ENCODE measurements at places on chromosomes 2 and 18. TPM values are rescaled to one million over a fixed set of nuclear protein-coding genes. Genes with fewer than 3 reads are reported as not detected.
A peak's percentile ranks its signal among the peaks of the same experiment; 100 is the strongest.

The KYNU gene
- total RNA-seq, result 0.13 TPM

The LRRTM4 gene
- 8.1 TPM for total RNA-seq

The ANKRD36 gene
- total RNA-seq, result 10.7 TPM

DNA sequence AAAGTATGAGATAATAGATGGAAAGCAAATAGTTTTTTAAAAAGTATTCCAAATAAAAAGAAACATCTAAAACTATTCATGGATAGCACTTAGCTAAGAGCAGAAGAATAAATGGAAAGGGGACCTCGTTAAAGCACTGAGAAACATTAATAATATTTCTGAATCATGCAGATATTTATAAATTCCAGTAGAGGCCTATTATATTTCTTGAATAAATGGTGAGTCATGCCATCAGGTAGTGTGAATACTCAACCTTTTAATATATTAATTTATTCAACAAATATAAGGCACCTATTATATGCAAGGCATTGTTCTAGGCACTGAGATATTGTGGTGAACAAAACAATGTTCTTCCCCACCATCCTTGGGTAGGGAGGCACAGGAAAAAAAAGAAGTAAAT, 53.8 kb downstream of the ICA1L start:
- H3K27ac ChIP-seq, result no peak overlapping the region
- H3K36me3 ChIP-seq, result no peaks in the 10 kb centered on the region
- no peaks in the 10 kb centered on the region for H3K27me3 ChIP-seq
- H3K4me1 ChIP-seq, result no peaks in the 10 kb centered on the region
- no peak for DNase-seq

GRCh38 chr2:192140236-192140839, 54.4 kb downstream of the TMEFF2 start:
- no peak overlapping the region for H3K27ac ChIP-seq
- DNase-seq, result no peak
- no peaks in the 10 kb centered on the region for H3K36me3 ChIP-seq
- H3K4me1 ChIP-seq, result 0 out of 2 replicates have a peak, but pooled peaks cover 2% of the 10 kb centered on the region

DNA sequence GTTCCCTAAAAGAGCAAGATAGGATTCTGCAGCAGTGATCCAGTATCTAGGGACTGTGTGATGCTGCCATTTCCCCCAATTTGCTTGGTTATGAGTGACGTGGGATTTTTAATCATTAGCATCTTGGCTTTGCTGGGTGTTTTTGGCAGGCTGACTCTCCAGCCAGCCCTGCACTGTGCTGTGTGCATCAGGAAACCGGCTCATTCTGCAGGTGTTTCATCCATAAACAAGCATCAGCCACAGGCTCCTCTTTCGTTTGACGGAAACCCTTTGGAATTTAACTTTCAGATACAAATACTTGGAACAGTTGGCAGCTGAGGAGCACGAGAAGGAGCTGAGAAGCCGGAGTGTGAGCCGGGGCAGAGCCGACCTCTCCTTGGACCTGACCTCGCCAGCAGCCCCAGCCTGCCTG, 135.9 kb downstream of the TPGS2 start:
- H3K27ac ChIP-seq, result no peak overlapping the region
- no peaks in the 10 kb centered on the region for H3K4me1 ChIP-seq
- H3K4me3 ChIP-seq, result no peak overlapping the region
- no peaks in the 10 kb centered on the region for H3K36me3 ChIP-seq
- H3K27me3 ChIP-seq, result no peaks in the 10 kb centered on the region
- no peak for DNase-seq

GRCh38 chr2:33042819-33043218, 96.1 kb downstream of the LTBP1 start:
- H3K27me3 ChIP-seq, result no peaks in the 10 kb centered on the region
- H3K27ac ChIP-seq, result no peak overlapping the region
- H3K4me3 ChIP-seq, result no peak overlapping the region
- no peak for DNase-seq
- H3K36me3 ChIP-seq, result no peaks in the 10 kb centered on the region

GRCh38 chr2:147348931-147349555, 495.8 kb upstream of the ACVR2A start:
- H3K27ac ChIP-seq, result no peak overlapping the region
- no peak overlapping the region for H3K4me3 ChIP-seq
- H3K4me1 ChIP-seq, result no peaks in the 10 kb centered on the region
- DNase-seq, result no peak
- H3K36me3 ChIP-seq, result no peaks in the 10 kb centered on the region
- no peaks in the 10 kb centered on the region for H3K27me3 ChIP-seq

DNA sequence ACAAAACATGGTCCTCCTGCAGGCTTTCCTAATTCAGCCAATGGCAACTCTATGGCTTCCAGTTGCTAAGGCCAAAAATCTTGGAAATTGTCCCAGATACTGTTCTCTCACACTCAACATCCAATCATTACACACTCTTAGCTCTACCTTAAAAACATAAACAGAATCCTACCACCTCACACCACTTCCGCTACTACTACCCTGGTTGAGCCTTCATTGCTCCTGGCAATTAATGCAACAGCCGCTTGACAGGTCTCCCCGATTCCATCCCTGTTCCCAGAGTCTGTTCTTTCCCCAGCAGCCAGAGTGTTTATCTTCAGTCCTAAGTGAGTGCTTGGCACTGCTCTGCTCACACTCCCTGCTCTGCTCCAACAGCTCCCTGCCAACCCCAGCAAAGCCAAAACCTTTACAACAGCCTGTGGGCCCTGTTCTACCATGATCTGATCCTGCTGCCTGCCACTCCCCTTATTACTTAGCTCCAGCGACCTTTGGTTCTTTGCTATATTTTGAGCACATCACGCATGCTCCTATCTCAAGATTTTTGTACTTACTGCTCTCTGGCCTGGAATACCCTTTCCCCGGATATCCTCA, 67.5 kb upstream of the AMMECR1L start:
- H3K36me3 ChIP-seq, result peaks cover 13% of the 10 kb centered on the region
- no peak overlapping the region for H3K27ac ChIP-seq
- no peak overlapping the region for H3K4me3 ChIP-seq
- H3K4me1 ChIP-seq, result no peaks in the 10 kb centered on the region
- no peak for DNase-seq

GRCh38 chr2:27962006-27962405, 71.5 kb downstream of the BABAM2 start:
- H3K27ac ChIP-seq, result no peak overlapping the region
- no peak for DNase-seq
- no peaks in the 10 kb centered on the region for H3K27me3 ChIP-seq
- H3K4me3 ChIP-seq, result no peak overlapping the region
- no peaks in the 10 kb centered on the region for H3K36me3 ChIP-seq
- H3K4me1 ChIP-seq, result no peaks in the 10 kb centered on the region

- H3K4me3 ChIP-seq, result no peak overlapping the region
- H3K4me1 ChIP-seq, result no peaks in the 10 kb centered on the region
- no peak overlapping the region for H3K27ac ChIP-seq
- H3K36me3 ChIP-seq, result peaks cover 21% of the 10 kb centered on the region
- no peaks in the 10 kb centered on the region for H3K27me3 ChIP-seq
Measured at GRCh38 chr2:208297961-208298360, 31.9 kb downstream of the PIKFYVE start.

GRCh38 chr2:168912901-168913369, 11.8 kb downstream of the G6PC2 start:
- H3K27ac ChIP-seq, result no peak overlapping the region
- peaks cover 17% of the 10 kb centered on the region for H3K4me1 ChIP-seq
- peak; percentile 62 for DNase-seq

GRCh38 chr2:160418853-160419252, 74.8 kb downstream of the RBMS1 start:
- no peaks in the 10 kb centered on the region for H3K27me3 ChIP-seq
- H3K4me3 ChIP-seq, result no peak overlapping the region
- H3K4me1 ChIP-seq, result peaks cover 7% of the 10 kb centered on the region
- no peaks in the 10 kb centered on the region for H3K36me3 ChIP-seq
- DNase-seq, result no peak
- no peak overlapping the region for H3K27ac ChIP-seq

DNA sequence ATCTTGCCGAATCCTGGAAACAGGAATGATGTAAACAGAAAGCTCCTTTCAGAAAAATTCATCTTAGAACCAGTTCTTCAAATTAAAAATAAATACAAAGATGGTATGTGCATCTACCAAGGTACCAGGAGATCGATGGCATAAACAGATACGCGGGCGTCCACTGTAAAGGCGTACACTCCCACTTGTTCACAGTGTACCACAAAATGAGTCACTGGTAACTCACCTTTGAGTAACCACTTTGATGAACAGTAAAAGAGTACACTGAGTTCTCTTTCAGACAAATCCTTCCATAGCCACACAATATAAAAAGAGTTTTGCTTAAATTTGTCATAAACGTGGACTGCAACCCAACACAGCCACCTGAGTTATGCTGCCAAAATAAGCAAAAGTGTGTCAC, 128.3 kb downstream of the DNER start:
- no peak overlapping the region for H3K4me3 ChIP-seq
- H3K27ac ChIP-seq, result no peak overlapping the region
- no peaks in the 10 kb centered on the region for H3K36me3 ChIP-seq
- no peak for DNase-seq
- H3K27me3 ChIP-seq, result no peaks in the 10 kb centered on the region
- H3K4me1 ChIP-seq, result no peaks in the 10 kb centered on the region

GRCh38 chr2:32976409-32977063, 29.8 kb downstream of the LTBP1 start:
- H3K36me3 ChIP-seq, result no peaks in the 10 kb centered on the region
- H3K4me1 ChIP-seq, result peaks cover 2% of the 10 kb centered on the region
- DNase-seq, result no peak
- no peak overlapping the region for H3K4me3 ChIP-seq
- no peaks in the 10 kb centered on the region for H3K27me3 ChIP-seq
- H3K27ac ChIP-seq, result no peak overlapping the region
